ENCODE measurements at places on chromosomes 5 and 9. TPM values are rescaled to one million over a fixed set of nuclear protein-coding genes. Genes with fewer than 3 reads are reported as not detected.

DNA sequence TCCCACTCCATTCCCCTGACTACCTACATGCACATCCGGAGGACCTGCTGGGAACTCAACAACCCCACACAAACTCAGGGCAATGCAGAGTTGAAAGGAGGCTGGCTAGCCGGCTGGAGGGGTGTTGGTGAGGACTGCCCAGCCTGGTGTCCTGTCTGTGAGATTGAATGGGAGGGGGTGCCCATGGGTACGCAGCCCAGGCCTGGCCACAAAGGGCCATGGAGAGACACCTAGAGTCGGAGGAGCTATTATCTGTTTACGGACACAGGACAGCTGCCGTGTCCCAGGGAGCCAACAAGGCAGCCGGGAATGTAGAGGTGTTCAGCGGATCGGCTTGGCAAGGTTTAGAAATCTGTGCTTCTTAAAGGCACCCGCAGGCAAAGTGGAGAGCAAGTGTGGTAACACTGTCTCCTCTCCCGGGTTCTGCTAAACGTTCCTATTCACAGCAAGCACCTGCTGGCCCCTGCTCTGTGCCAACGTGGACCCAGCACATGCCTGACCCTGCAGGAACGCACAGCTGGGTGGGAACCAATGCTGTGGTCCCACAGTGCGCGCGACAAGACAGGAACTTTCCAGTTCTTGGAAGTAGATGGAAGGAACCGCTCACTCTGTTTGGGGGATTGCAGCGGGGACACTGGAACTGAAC, 166.7 kb downstream of the DAB2IP start:
- no peak for DNase-seq

DNA sequence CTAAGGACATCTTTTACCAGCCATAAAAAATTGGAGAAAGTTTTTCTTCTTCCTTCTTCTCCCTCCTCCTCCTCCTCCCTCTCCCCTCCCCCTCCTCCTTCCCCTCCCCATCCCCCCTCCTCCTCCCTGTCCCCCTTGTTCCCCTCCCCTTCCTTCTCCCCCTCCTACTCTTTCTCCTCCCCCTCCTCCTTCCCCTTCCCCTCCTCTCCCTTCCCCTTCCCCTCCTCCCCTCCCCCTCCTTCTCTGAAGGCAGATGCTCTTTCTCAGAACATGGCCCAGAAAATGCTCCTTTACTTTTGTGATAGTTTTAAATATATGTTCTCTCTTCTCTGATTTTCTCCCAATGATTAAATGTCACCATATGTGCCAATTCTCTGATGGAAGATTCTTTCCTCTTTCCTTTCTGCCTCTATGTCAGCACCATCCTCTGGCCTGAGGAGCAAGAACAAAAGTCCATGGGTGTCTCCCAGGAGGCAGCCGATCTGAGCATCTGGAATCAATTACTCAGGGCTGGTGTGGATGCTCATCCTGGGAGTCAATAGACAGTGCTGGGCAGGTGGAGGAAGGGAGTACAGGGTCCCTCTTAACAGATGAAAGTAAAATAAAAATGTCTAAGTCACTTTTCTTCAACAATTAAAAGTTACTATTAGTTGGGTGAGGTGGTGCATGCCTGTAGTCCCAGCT, 63.0 kb upstream of the GNA14 start:
- DNase-seq, result no peak

DNA sequence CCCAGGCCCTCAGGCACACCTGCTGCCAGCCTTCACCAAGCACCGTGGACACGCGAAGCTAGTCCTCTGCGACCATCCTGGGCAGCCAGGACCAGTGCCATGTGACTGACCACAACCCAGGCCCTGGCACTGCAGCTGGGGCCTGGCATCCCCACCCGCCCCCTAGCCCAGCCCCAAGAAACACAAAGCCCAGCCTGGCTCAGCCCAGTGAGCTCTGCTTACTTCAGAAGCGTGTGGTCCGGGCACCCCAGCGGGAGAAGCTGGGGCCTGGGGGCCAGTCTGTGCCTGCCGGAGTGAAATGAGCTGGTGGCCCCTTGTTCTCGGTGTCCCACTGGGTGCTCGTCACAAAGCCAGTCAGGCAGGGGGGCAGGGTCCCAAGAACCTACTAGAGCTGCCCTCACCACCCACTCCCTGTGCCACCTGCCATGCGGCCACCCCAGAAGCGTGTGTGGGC, 87.9 kb downstream of the KCNT1 start:
- no peak for DNase-seq

Gene CFAP157
- total RNA-seq, result not detected

Gene TXNDC8
- total RNA-seq, result not detected

Data from Right ventricle myocardium inferior (tissue), 1 donor.